Activated T-helper 9 cell treated with anti-CD3 and anti-CD28 coated beads, Interleukin-2, amount 50 U/mL, for 16 hours (primary cell): ENCODE measurements at places on chromosomes 5 and 9.

DNA sequence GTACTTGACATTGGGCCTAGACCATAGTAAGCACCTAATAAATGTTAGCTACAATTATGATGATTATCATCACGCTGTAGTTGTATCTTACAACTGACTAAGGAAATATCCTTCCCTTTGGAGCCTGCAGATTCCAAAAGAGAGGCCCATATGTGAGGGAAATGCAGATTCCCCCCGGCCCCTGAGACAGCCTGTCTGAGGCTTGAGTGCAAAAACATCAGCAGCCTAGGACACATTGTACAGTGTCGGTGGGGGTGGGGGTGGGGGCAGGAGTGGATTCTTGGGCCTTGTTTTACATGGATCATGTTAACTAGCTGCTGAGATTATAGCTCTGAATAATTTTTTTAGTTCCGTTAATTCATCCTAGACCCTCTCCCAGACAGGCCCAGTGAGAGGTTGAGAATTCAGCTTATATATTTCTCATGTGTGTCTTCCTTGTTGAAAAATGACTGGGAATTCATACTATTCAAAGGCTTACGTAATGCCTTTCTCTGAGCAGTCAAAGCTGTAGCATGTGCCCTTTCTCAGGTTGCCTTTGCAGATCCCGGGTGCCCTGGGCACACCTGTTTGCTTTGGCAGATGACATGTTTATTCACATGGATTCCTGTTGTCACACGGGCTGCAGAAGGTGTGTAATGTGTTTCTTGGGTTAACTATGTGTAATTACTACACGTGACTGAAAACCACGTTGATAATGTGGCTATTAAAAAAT is 262.8 kb downstream of the NR3C1 start:
- DNase-seq: no peak

DNA sequence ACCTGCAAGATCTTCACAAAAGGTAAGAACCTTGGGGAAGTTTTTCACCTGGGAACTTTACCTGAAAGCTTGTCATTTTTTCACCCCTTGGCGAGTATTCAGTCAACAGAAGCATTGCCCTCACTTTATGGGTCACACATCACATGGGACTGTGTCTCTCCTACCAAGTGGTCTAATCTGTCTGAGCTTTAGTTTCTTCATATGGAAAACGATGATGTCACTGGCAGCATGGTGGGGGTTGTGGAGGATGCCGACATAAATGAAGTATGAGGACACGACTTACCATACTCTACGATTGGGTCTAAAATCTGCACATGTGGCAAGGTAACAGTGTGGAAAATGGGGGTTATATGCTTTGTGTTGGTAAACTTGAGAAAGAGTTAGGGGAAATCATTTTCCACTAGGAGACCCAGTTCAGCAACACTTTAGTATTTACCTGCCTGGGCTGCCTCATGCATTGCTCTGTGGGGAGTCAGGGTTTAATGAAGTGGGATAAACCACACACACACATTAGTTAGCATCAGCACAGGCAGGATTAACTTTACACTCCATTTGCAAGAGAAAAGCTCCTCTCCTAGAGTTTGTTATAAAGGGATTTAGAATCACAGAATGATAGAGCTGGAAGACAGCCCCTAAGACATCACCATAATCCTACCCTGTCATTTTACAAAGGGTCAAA is 19.8 kb upstream of the PAX5 start:
- no peak for DNase-seq

GRCh38 chr5:95528565-95528964 is 26.2 kb downstream of the SKIC3 start:
- DNase-seq: no peak

GRCh38 chr9:29212397-29213387 is 1639.4 kb upstream of the C9orf72 start:
- DNase-seq: no peak

DNA sequence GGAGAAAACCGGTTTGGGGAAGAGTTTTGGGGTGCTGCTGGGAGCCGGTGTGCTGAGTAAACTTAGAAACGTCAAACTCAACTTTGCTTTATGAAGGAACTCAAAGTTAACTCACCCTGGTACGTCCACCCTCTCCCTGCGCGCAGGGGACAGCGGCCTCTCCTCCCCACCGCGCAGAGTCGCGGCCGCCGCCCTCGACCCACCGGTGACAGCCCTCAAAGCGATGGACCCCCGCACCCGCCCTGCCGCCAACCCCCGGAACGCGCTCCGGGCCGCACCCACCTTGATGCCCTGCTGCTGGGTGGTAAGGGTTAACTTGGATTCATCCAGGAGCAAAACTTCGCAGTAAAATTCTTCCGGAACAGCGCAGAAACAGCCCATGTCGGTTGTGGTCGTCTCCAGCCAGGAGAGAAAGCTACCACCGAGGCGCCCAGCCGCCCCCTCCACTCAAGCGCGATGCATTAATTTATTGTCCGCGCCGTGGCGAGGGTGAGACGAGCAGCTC is 366 bp downstream of the EPB41L4A start:
- DNase-seq: no peak

GRCh38 chr9:14578030-14578429 is 115.2 kb downstream of the ZDHHC21 start:
- no peak for DNase-seq

GRCh38 chr9:117787746-117788145 is 83.5 kb downstream of the TLR4 start:
- no peak for DNase-seq

DNA sequence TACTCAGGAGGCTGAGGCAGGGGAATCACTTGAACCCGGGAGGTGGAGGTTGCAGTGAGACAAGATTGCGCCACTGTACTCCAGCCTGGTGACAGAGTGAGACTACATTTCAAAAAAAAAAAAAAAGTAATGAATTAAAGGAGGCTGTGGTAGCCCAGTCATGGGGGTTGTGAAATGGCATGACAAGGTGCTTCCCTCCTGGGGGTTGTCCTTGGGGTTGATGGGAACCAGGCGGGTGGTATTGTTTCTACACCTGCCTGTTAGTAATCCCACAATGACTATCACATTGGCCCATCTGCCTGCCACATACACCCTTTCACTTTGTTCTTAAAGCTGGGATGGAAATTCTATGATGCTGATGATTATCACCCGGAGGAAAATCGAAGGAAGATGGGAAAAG is 5.6 kb downstream of the IDNK start:
- DNase-seq: no peak
